ENCODE measurements at places on chromosomes 4 and X. TPM values are rescaled to one million over a fixed set of nuclear protein-coding genes. Genes with fewer than 3 reads are reported as not detected.
A peak's percentile ranks its signal among the peaks of the same experiment; 100 is the strongest.

DNA sequence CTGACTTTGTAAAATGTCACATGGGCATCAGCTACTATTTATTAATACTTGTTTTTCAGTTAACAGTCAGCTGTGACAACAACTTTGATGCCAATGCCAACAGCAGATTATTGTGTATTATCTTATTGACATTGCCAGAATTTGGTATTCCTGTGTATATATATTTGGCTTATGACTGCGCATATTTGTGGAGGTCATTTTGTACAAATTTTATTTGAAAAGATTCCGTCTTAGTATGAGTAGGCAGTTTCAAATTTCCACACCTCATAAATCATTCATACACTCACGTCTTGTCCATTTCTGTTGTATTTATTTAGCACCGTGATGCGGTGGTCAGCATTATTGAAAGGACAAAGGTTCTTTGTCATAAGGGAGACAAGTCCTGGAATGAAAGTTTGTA lies 558.2 kb upstream of the NDST4 start:
- no peak overlapping the region for H3K4me3 ChIP-seq
- no peaks in the 10 kb centered on the region for H3K27me3 ChIP-seq
- H3K4me1 ChIP-seq, result no peaks in the 10 kb centered on the region

DNA sequence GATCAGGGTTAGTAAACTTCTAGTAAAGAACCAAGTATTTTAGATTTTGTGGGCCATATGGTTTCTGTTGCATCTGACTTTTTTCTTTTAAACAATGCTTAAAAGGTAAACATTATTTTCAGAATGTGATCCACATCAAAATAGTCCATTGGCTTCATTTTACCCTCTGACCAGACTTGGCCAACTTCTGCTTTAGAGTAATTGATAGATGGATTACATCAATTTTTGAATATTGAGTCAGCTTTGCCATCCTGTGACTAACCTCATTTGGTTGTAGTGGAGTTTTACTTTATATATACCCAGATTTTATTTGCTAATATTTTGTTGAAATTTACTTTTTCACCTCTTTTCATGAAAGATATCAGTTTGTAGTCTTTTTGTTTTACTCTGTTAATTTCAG lies 559.8 kb downstream of the TLL1 start:
- H3K4me3 ChIP-seq, result no peak overlapping the region
- no peak for DNase-seq
- H3K27me3 ChIP-seq, result no peaks in the 10 kb centered on the region
- H3K4me1 ChIP-seq, result no peaks in the 10 kb centered on the region

Gene SCRG1
- total RNA-seq, result 1.8 TPM

GRCh38 chrX:127317159-127317558 lies 497.6 kb downstream of the PRR32 start:
- H3K4me1 ChIP-seq, result no peaks in the 10 kb centered on the region
- H3K36me3 ChIP-seq, result no peaks in the 10 kb centered on the region
- DNase-seq, result no peak
- H3K4me3 ChIP-seq, result no peak overlapping the region
- H3K27ac ChIP-seq, result no peak overlapping the region
- H3K27me3 ChIP-seq, result no peaks in the 10 kb centered on the region

- no peaks in the 10 kb centered on the region for H3K27me3 ChIP-seq
- H3K4me1 ChIP-seq, result no peaks in the 10 kb centered on the region
- no peak for DNase-seq
- no peaks in the 10 kb centered on the region for H3K36me3 ChIP-seq
These were observed 40.8 kb upstream of the SOD3 start for GRCh38 chr4:24754571-24754970.

DNA sequence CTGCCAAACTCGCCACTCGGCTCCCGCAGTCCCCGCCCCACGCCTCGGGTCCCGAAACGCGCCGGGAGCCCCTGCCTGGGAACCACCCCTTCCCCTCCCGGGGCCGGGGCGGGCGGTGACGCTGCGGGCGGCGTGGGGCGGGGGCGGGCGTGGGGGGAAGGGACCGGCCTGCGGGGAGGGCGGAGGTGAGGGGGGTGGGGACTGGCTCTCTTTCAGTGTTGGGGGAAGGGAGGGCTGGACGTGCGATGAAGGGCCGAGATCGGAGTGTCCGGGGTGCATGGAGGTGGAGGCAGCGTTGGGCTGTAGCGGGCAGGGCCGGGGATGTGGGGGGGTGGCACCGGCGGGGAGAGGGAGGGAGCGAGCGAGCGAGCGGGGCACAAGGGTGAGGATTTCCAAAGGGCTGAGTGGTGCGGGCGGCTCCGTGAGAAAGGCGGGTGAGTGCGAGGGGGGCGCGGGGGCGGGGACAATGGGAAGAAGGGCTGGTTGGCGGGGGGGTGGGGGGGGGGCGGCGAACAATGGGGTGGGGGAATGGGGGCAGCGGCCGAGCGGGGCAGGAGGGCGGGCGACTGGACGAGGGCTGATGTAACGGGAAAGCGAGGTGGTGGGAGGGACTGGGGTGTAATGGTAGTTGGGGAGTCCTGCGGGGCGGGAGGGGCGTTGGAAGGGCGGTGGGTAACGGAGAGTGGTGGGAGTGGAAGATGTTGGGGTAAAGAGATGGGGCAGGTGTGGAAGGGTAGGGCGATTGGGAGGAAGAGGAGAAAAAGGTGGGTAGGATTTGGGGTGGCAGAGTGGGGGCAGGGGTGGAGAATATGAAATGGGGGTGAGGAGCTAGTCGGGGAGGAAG lies 578 bp downstream of the DCUN1D4 start:
- H3K27me3 ChIP-seq, result no peaks in the 10 kb centered on the region
- no peaks in the 10 kb centered on the region for H3K36me3 ChIP-seq
- peak; percentile 75 for DNase-seq
- H3K27ac ChIP-seq, result peak overlapping the region; percentile 96
- H3K4me3 ChIP-seq, result peak overlapping the region; percentile 81

DNA sequence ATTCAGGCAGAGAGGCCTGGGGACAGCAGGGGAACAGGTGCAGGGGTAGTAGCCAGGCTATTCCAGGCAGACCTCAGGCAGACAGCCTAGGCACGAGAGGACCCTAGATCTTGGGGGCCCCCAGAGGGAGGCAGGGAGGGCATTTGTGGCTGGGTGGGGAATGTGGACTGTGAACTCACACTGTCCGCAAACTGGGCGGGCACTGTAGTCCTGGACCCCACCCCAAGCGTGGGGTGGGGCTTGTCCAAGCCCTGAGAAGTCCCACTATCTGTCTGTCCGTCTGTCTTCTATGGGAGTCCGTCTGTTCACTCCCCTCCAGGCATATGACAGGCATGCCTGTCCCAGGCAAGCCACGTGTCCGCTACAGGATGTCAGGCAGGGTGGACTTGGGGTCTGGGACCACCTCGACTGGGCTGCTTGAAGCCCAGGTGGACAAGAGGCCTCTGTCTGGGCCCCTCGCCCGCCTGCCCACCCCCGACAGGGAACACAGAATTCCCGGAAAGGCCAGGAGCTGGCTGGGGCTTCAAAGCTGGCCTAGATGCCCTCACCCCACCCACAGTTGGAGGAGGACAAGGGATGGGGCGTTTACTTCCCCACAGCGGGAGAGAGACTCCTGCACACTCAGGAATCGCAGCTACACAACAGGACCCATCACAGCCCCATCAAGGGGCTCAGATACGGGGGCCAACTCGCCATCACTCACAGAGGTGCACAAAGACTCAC lies at the start of gene SLC38A5:
TSS of gene SLC38A5 (minus strand) at position 151 of the 723 bp plus-strand sequence. CDS start 2,336 bp downstream, outside the sequence.
- H3K4me1 ChIP-seq, result no peaks in the 10 kb centered on the region
- no peaks in the 10 kb centered on the region for H3K36me3 ChIP-seq
- no peak for DNase-seq
- H3K4me3 ChIP-seq, result peak within 1 kb of the TSS; percentile 13
- no peak within 1 kb of the TSS for H3K27ac ChIP-seq

DNA sequence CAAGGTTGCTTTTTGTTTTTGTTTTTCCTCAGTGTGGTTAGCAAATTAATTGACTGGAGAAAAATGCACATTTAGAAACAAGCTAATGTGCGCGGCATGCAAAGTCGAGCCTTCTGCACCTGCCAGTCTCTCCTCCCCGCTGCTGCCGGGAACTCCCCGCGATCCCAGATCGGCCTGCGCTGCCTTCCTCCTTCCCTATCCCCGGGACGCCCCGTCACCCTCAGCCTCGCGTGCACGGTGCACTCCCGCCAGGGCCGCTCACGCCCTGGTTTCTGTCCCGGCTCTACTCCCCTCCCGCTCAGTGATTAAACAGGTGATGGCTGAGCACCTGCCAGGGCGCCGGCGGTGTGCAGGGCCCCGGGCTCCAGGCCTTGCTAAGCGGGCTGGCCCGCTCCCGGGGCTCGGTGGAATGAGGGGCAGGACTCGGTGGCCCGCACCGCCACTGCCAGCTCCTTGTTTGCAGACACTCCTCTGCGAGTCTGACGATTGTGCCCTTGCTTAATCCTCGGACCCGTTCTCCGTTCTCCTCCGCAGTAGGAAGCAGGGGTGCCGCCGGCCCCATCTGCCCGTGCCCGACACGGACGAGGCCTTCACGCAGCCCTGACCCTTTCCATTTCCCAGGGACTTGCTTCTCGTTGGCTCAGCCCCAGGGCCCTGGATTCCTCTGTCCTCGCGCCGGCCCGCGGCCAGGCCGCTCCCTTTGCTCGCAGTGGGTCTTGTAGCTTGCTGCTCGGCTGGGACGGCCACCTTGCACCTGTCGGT lies 143.4 kb downstream of the TRIML1 start:
- H3K27ac ChIP-seq, result no peak overlapping the region
- H3K4me1 ChIP-seq, result no peaks in the 10 kb centered on the region
- peaks cover 3% of the 10 kb centered on the region for H3K27me3 ChIP-seq
- no peak for DNase-seq

DNA sequence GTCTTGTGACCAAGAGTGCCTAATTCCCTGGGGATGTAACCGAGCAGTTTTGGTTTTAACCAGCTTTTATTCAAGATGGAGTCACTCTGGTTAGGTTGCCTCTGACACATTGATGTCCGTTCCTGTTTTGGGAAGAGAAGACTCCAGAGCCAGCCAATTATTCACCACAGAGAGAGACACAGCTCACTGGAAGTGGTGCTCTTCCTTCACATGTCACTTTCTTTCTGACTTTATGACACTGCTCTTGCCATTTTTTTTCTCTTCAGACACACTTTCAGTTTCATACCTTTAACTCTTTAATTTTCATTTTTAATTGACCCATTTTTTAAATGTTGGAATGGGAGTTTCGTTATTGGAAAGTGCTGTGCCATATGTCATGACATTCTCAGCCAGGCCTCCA lies 418.4 kb upstream of the FSTL5 start:
- H3K27ac ChIP-seq, result no peak overlapping the region
- no peak overlapping the region for H3K4me3 ChIP-seq
- no peak for DNase-seq
- no peaks in the 10 kb centered on the region for H3K27me3 ChIP-seq

GRCh38 chrX:115948018-115948923 lies 222.3 kb upstream of the AGTR2 start:
- no peaks in the 10 kb centered on the region for H3K36me3 ChIP-seq
- no peak overlapping the region for H3K4me3 ChIP-seq
- H3K4me1 ChIP-seq, result no peaks in the 10 kb centered on the region

Gene ATP2B3
- total RNA-seq, result 3.5 TPM

GRCh38 chr4:1403591-1404572 lies 2.4 kb downstream of the NKX1-1 start:
- no peaks in the 10 kb centered on the region for H3K36me3 ChIP-seq
- no peaks in the 10 kb centered on the region for H3K4me1 ChIP-seq
- H3K4me3 ChIP-seq, result no peak overlapping the region
- no peak overlapping the region for H3K27ac ChIP-seq
- DNase-seq, result no peak

- no peaks in the 10 kb centered on the region for H3K27me3 ChIP-seq
- DNase-seq, result no peak
- H3K27ac ChIP-seq, result no peak overlapping the region
- no peak overlapping the region for H3K4me3 ChIP-seq
- H3K36me3 ChIP-seq, result no peaks in the 10 kb centered on the region
- H3K4me1 ChIP-seq, result no peaks in the 10 kb centered on the region
These were observed 7.8 kb downstream of the CXXC4 start for GRCh38 chr4:104486716-104487504.

- no peaks in the 10 kb centered on the region for H3K4me1 ChIP-seq
- no peak for DNase-seq
- no peak overlapping the region for H3K27ac ChIP-seq
- H3K36me3 ChIP-seq, result no peaks in the 10 kb centered on the region
- H3K4me3 ChIP-seq, result peak overlapping the region; percentile 53
- no peaks in the 10 kb centered on the region for H3K27me3 ChIP-seq
These were observed 24.9 kb downstream of the SH3BP2 start for GRCh38 chr4:2817701-2818350.

DNA sequence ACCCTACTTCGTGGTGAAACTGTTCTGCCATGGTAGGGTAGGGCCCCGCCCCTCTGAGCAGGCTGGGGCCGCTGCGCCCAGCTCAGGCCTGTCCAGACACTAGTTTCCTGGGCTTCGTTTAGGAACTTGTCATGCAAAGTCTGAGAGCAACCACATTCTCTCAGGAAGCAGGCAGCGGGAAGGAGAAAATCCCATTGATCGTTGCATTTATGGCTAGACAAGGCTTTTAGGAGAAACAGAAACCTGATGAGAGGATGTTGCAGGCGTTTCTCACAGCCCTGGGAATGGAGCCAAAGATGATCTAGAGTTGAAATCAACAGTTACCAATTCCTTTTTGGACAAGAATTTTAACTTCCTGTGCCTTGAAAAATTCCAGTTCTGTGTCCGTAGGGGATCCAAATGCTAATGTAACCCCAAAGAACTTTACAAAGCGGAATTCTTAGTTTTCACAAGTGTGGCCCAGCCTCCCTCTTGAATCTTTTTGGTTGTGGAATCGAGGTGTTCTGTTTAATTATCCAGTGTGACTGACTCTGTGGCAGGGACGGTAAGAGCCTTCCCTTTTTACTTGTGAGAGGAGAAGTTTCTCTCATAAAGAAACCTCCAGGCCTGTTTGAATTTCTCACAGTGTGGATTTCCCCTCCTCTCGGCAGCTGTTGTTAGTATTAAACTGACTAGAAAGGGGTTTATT lies 4.5 kb upstream of the CXCL9 start:
- no peaks in the 10 kb centered on the region for H3K36me3 ChIP-seq
- no peaks in the 10 kb centered on the region for H3K27me3 ChIP-seq
- H3K27ac ChIP-seq, result peak overlapping the region; percentile 69
- H3K4me3 ChIP-seq, result no peak overlapping the region

DNA sequence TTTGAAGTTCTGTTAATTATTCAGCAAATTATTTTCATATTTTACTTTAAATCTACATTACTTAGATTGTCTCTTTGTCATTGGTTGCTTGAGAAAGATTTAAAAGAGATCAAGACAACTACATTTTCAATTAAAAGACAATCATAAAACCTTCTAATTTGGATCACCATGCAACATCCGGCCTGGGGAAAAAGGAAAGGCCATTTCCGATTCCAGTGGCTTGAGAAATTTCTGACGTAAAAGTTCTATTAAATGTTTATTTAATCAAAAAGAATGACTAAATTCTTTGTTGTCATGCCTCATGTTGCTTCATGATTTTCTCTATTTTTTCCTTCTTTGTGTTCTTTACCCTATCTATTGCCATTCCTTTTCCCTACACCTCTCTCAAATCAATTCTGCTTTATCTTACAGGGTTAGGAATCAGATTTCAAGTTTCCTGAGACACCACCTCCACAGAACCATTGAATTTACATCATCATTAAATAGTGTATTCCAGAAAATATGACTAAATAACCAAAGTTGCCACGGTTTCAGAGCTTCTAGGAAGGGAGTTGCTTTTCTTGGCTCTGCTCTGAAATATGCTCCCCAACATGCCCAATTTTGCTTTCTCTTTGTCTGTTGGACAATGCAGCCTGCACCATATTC lies 124.6 kb upstream of the ACSL4 start:
- H3K4me1 ChIP-seq, result no peaks in the 10 kb centered on the region
- H3K4me3 ChIP-seq, result no peak overlapping the region
- H3K27me3 ChIP-seq, result no peaks in the 10 kb centered on the region
- no peak for DNase-seq

All from uterus (tissue), 4 donors.